ENCODE measurements at places on chromosomes 5 and 9.

GRCh38 chr9:77707383-77708063 lies 59.4 kb upstream of the GNA14 start:
- DNase-seq, result no peak

GRCh38 chr9:137797206-137798120 lies 80.1 kb upstream of the CACNA1B start:
- DNase-seq, result no peak

GRCh38 chr5:34005211-34005610 lies 2.6 kb downstream of the AMACR start:
- no peak for DNase-seq

DNA sequence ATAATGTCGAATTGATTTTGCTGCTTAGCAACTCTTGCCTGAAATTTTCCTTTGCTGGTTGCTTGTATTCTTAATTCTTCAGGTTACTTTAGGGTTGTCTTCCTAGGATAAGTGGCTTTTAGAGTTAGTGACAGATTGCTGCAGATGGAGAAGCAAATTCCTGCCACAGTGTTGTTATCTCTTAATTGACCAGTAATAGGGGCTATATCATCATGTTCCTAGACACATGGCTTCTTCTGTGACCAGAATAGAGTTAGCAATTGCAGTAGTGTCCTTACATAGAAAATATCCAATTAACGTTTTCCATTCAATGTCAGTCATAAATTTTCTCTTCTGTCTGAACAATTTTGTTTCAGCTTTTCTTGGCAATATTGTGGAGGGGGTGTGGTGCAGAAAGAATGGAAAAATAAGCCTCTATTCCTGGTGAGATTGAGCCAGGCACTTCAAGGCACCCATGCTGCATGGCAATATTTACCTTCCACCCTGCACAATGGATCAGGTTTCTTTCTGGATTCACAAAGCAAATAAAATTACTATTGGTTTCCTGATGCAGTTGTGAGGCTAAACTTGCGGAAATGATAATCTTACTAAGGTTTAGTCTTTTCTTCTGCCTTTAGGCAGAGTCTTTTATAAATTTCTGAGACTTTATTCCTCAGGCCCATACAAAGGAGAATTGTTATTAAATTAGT lies 1481.5 kb downstream of the EFNA5 start:
- DNase-seq, result no peak

DNA sequence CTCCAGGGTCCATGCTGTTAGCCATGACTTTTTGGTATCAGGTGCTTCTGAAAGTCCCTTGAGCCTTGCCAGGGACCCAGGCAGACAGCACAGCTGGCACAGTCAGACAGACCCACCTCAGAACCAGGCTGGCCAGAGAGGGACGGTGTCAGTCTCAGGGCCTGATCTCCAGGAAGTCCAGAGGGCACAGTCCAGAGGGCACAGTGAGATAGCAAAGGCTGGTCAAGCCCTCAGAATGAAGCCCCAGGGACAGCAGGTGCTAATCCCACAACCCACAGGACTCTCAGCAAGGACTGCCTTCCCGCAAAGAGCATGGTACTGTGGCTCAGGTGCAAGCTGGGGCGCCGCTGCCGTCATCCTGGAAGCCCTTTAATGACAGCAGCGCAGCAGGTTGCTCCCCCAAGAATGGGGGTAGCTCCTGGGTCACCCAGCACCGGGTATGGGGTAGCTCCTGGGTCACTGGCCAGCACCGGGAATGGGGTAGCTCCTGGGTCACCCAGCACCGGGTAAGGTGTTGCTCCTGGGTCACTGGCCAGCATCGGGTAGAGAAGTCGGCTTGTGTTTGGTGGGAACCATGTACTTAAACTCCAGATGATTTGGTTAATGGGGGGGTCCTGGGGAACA lies 105.6 kb upstream of the PHYKPL start:
- DNase-seq, result no peak

DNA sequence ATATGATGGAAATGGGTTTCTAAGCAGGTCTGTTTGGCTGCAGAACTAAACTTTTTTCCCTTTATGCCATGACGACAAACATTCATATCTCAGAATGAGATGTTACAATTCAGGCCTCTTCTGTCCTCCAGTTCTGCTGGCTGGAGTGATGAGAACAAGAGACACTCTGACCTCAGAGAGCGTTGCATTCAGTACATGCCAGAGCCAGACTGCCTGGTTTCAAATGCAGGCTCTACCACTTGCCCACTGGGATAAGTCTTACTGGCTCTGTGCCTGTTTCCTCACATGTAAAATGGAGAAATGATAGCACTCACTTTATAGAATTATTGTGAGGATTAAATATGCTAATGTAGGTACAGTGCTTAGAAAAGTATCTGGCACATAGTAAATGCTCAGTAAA lies 24.8 kb upstream of the TOMM5 start:
- no peak for DNase-seq

DNA sequence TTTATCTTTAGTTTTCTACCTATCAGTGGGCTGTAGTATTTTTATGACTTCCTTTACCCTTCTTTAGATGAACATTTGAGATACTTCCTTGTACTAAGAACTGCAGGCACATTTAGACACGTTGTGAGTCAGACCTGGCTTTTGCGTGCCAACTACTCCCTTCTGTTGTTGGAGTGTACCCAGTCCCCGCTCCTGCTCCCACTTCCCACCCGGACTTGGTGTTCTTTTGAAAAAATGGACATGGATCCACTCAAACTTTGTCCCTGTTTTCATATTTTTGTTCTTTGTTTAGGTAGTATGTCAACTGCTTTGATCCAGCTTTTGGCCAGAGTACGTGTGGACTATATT lies 60.7 kb downstream of the PARP8 start:
- no peak for DNase-seq

DNA sequence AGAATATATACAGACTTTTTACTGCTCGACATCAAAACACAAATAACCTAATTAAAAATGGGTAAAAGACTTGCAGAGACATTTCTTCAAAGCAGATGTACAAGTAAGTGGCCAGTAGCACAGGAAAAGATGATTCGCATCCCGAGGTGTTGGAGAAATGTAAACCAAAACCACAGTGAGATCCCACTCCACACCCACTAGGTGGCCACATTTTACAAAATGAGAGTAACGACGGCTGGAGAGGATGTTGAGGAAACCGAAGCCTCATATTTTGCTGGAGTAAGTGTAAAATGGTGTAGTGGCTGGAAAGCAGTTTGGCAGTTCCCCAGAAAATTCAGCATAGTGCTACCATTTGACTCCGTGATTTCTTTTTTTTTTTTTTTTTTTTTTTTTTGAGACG lies 21.3 kb upstream of the GBGT1 start:
- no peak for DNase-seq

DNA sequence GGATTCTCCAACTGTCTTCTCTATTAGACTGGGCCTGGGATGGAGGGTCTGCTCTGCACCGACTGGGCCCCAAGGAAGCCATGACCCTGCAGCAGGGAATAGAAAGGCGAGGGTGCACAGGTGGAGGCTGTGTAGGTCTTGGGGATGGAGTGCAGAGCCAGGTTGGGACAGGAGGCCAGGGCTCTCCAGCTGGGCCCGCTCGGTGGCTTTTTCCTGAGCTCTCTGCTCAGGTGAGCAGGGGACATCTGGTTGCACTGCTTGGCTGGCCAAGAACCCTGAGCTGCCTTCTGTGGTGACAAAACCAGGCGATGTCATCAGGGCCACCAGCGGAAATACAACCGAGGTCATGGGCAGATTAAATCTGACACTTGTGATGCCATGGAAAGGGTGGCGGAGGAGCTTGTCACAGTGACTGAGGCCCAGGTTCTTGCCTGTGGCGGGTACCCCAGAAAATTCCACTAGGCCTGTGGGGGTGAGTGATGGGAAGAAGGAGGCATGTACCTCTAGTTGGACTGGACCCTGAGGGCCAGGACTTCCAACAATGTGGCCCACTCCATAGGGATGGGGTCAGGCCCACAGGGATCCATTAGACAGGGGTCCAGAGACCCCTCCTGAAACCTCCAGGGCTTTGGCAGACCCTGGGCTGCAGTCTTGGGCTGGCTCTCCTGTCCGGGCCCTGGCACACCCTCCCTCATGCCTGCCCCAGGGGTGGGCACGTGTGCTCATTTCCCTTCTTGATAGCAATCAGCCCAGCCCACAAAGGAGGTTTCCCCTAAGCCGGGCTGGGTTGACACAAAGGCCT lies 4.4 kb upstream of the IL3 start:
- DNase-seq, result no peak

- DNase-seq, result no peak
Observed at GRCh38 chr5:172696171-172696849, 55.2 kb downstream of the NEURL1B start.

DNA sequence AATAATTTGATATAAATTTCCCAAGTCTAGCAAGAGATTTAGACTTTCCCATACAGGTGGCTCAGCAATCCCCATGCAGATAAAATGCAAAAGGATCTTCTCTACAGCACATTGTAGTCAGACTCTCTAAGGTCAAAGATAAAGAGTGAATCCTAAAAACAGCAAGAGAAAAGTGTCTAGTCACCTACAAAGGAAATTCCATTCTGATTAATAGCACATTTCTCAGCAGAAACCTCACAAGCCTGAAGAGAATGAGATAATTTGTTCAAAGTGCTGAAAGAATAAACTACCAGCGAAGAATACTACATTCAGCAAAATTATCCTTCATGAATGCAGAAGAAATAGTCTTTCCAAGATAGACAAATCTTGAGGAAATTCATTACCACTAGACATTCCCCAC lies 493.3 kb downstream of the PRELID2 start:
- no peak for DNase-seq

DNA sequence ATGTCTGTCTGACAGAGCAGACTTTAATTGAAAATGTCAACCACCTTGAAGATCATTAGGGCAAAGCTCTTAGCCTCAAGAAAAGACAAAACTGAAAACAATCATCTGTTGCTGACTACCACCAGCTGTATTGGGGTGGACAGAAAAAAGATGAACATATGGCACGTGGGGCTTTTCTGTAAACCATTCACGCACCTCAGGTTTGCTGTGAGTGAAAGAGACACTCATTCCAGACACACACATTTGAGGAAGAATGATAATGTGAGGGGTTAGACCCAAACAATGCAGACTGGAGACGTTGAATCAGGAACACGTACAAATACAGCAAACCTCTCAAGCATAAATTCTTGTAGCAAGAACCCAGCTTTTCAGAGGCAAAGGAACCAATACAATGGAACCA lies 158.7 kb downstream of the EBF1 start:
- DNase-seq, result no peak

DNA sequence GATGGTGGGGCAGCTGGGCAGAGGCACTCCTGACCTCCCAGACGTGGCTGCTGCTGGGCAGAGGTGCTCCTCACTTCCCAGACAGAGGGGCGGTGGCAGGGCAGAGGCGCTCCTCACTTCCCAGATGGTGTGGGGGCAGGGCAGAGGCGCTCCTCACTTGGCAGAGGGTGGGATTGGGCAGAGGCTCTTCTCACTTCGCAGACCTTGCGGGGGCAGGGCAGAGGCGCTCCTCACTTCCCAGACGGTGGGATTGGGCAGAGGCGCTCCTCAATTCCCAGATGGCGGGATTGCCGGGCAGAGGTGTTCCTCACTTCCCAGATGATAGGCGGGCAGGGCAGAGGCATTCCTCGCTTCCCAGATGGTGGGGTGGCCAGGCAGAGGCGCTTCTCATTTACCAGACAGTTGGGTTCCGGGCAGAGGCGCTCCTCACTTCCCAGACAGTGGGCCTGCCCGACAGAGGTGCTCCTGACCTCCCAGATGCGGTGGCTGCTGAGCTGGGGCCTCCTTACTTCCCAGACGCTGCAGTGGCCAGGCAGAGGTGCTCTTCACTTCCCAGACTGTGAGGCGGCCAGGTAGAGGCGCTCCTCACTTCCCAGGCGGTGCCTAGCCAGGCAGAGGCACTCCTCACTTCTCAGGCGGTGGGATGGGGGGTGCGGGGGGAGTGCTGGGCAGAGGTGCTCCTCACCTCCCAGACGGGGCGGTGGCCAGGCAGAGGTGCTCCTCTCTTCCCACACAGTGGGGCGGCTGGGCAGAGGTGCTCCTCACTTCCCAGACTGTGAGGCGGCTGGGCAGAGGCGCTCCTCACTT lies 25.3 kb upstream of the SPATA31E1 start:
- DNase-seq, result no peak

GRCh38 chr9:111411266-111411665 lies 72.9 kb downstream of the ECPAS start:
- no peak for DNase-seq

GRCh38 chr9:68974431-68974830 lies 39.5 kb downstream of the PRKACG start:
- DNase-seq, result no peak

GRCh38 chr9:32864971-32865370 lies 81.6 kb downstream of the TMEM215 start:
- no peak for DNase-seq

GRCh38 chr5:135830876-135831275 lies 3.6 kb upstream of the SLC25A48 start:
- DNase-seq, result no peak

DNA sequence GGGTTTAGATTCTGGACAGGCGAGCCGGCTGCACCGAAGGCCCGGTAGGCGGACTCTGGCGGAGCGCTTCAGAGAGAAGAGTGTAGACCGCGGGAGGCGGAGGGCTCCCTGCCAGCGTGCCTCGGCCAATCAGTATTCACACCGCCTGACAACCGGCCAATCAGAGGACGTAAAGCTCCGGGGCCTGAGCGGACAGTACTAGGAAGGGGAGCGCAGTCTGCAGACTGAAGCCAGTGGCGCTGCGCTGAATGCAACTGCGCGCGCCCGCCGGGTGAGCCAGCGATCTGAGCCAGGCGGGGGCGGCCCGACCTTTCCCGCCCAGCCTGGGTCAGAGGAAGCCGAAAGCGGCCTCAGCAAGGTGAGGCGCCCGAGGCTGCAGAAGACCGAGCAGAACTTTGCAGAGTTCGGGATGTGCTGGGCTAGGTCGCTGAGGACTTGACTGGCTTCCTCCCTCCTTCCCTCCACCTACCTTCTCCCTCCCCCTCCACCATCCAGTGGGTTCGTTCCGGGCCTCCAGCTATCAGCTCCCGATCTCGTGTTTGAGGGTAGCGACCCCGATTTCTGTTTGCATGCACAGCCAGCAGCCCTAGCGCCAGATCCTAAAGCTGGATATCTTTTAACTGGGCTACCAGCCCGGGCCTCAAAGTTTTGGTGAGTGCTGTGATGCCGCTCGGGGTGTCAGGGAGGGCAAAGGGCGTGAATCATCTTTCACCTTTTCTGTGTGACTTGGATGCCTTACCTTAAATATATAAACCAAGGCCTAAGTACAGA lies at the start of gene DMRT2:
TSS of gene DMRT2 (plus strand) at position 233 of the 771 bp plus-strand sequence. CDS start 1,257 bp downstream, outside the sequence.
- DNase-seq, result peak; percentile 48

DNA sequence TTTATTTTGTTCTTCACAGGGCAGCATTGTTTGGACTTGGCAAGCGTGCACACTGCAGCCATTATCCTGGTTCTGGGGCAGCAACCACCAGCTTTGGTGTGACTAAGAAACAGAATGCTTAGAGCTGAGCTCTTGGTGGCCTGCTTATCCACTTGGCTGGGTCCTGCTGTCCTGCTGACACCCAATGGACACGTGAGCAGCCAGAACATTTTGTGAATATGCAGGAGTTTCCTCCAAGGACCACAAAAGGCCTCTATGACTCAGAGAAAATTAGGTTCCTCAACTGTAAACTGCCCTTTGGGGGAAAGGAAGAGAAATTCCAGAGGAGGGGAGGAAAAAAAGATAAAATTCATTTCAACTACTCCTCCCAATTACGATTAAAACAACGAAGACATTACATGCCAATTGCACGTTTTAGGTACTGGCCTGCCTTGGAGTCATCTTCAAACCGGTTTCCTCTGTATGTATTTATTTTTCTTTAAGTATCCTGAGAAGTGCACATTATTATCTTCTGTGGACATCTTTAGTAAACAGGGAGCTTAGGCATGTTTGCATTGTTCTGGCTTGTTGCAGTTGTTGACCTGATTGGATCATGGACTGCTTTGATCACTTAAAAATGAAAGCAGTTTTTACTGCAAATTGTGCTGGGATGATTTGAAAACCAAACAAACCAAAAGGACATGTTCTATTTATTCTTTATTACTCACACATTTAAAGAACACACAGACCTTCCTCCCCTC lies 82.3 kb upstream of the TLE4 start:
- DNase-seq, result peak; percentile 33

GRCh38 chr9:114114364-114114763 lies 15.3 kb upstream of the KIF12 start:
- no peak for DNase-seq

Data from hypothalamus (tissue), 51 donors.